H1 (cell line): ENCODE measurements at places on chromosomes 6 and 20. TPM values are rescaled to one million over a fixed set of nuclear protein-coding genes. Genes with fewer than 3 reads are reported as not detected.
A peak's percentile ranks its signal among the peaks of the same experiment; 100 is the strongest.

Gene BTNL2
- total RNA-seq = not detected in 2 replicates

Gene PI3
- not detected in 2 replicates for total RNA-seq

Gene LAMA4
- 0.92 and 1.5 TPM in 2 replicates for total RNA-seq

Gene SEMG2
- total RNA-seq = not detected in 2 replicates

Gene MCCD1
- not detected in 2 replicates for total RNA-seq

Gene MAP7
- total RNA-seq = 66.9 and 67.0 TPM in 2 replicates

Gene CLVS2
- 0.67 and 0.73 TPM in 2 replicates for total RNA-seq

GRCh38 chr6:17967668-17968518 is 19.5 kb downstream of the KIF13A start:
- no peaks in the 10 kb centered on the region for H3K36me3 ChIP-seq
- DNase-seq = no peak
- no peaks in the 10 kb centered on the region for H3K27me3 ChIP-seq
- H3K4me3 ChIP-seq = no peak overlapping the region

DNA sequence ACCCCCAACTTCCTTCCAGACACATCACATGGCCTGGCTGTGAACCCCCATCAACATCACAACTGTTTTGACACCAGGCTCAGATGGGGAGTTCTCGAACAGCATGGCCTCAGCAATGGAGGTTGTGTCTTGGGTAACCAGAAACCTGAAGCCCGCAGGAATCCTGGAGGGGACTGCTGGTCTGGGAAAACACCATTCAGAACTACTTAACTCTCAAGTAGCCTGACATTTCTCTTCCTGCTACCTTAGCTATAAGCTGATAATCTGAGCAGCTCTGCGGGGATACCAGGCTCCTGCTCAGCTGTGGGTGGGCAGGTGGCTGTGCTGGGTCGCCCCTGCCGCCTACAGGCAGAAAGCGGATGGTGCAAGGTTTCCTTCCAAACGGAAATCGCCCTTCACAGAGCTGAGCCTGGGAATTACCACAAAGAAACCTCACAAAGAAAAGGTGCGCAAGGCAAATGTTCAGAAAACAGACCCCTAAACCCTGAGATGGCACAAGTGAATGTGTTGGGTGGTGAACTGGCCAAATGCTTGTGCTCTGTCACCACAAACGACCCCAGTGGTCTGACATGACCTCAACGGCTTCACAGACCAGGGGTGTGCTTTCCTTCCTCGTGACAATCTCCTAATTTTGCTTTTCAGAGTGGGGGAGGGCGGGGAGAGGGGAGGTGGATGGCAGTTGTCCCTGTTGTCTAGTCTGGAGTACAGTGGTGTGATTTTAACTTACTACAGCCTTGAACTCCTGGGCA is 29.5 kb downstream of the SNX5 start:
- H3K4me3 ChIP-seq = no peak overlapping the region
- H3K27ac ChIP-seq = peak overlapping the region; percentile 40; the same call in 1 of the 2 replicates
- no peaks in the 10 kb centered on the region for H3K27me3 ChIP-seq
- peak; percentile 87 for DNase-seq
- H3K4me1 ChIP-seq = peaks cover 16% of the 10 kb centered on the region

- H3K36me3 ChIP-seq = no peaks in the 10 kb centered on the region
- no peak overlapping the region for H3K4me3 ChIP-seq
- peaks cover 18% of the 10 kb centered on the region for H3K4me1 ChIP-seq
- H3K27me3 ChIP-seq = no peaks in the 10 kb centered on the region
- no peak for DNase-seq
Measured at GRCh38 chr20:51886341-51886740, 84.0 kb upstream of the SALL4 start.

GRCh38 chr6:135490381-135490780 is 7.2 kb downstream of the AHI1 start:
- no peaks in the 10 kb centered on the region for H3K27me3 ChIP-seq
- no peak for DNase-seq
- H3K36me3 ChIP-seq = peaks cover 16% of the 10 kb centered on the region
- H3K4me3 ChIP-seq = no peak overlapping the region
- no peak overlapping the region for H3K27ac ChIP-seq

DNA sequence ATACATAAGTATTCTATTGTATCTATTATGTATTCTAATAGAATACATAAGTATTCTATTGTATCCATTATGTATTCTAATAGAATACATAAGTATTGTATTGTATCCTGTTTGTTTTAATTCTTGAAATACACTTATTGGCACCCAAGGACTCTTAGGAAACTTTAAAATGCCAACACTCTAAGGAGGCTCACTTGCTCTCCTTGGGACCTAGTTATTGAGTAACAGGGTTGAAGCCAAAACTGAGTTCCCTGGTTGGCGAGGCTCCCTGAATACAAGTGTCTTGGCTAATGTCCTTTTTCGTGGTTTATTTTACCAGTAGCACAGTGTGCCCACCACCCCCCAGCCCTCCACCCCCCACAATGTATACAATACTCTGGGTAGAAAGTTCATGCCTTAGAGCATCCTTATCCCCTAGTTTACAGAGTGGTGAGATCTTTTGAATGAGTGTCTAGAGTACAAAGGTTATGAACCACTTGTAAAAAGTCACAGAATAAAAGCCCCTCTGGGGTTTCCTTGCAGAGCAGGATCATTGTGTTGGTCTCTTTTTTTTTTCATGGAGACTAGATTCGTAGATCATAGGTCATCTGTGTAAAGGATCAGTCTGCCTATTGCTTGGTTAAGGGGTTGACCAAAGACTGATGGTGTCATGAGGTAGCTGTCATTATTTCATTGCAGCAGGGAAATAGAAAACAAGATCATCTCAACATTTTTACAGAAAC is 32.5 kb upstream of the PRDM1 start:
- H3K4me1 ChIP-seq = no peaks in the 10 kb centered on the region; the same call in 1 of the 2 replicates
- no peak overlapping the region for H3K4me3 ChIP-seq
- H3K27ac ChIP-seq = no peak overlapping the region
- no peak for DNase-seq
- H3K27me3 ChIP-seq = 0 out of 2 replicates have a peak, but pooled peaks cover 2% of the 10 kb centered on the region

DNA sequence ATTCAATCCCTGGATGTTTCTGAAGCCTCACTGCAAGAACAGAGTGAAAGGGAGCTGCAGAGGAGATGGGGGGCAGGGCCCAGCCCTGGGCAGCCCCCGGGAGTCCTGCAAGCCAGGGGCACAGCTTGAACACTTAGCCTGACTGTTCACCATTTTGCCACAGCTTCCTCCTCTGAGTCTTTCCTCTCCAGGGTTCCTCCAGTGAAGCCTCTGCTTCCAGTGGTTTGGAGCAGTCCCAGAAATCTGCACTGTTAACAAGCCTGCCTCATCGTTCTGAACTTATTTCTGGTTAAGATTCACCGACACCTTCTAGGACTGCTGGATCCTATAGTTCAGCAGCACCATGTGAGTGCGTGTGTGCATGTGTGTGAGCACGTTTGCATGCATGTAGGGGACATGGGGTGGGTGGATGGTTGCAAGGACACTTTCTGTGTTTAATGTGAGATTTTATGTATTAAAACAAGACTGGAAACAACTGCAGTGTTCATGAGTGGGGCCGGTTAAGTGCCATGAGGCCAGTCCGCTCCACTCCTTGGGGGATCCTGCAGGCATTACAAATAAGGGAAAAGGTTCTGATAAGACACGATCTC is 24.6 kb downstream of the CEBPB start:
- no peaks in the 10 kb centered on the region for H3K4me1 ChIP-seq
- H3K27ac ChIP-seq = no peak overlapping the region
- no peak for DNase-seq
- H3K27me3 ChIP-seq = no peaks in the 10 kb centered on the region
- no peaks in the 10 kb centered on the region for H3K36me3 ChIP-seq
- H3K4me3 ChIP-seq = no peak overlapping the region

DNA sequence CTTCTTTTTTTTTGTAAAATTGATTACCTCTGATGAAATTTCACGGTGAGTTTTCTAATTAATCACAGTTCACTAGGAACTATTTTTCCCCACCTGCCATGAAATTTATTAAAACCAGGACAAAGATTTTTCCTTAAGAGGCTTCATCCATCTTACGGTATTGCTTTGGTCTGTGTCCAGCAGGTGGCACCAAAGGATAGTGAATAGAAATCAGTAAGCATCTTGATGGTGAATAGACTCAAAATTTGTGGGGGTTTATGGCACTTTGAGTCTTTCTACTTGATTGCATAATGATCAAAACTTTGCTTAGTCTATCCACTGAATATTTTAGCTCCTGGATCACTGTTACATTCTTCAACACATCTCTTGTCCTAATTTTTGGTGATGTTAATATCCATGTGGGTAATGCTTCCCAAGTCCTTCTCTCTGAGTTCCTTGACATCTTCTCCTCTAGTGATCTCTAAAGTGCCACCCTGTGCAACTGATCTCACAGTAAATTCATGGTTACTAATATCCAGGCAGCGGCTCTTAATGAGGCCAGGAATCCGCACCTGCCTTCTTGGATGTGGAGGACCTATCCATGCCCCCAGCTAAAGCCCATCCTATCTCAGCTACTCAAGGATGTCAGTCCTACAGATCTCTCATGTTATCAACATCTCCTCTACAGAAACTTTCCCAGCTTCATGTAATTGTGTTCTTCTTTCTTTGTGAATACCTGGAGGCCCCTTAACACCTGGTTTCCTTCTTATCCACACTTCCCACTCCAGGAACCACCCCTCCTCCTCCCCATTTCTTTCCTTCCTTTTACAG is 54.5 kb downstream of the STMND1 start:
- no peaks in the 10 kb centered on the region for H3K4me1 ChIP-seq
- H3K4me3 ChIP-seq = no peak overlapping the region
- peak; percentile 61 for DNase-seq
- H3K36me3 ChIP-seq = no peaks in the 10 kb centered on the region
- H3K27me3 ChIP-seq = no peaks in the 10 kb centered on the region
- H3K27ac ChIP-seq = no peak overlapping the region
